ENCODE measurements at places on chromosomes 6 and 20.

GRCh38 chr6:130947464-130947863 is 115.6 kb downstream of the EPB41L2 start:
- DNase-seq: no peak

DNA sequence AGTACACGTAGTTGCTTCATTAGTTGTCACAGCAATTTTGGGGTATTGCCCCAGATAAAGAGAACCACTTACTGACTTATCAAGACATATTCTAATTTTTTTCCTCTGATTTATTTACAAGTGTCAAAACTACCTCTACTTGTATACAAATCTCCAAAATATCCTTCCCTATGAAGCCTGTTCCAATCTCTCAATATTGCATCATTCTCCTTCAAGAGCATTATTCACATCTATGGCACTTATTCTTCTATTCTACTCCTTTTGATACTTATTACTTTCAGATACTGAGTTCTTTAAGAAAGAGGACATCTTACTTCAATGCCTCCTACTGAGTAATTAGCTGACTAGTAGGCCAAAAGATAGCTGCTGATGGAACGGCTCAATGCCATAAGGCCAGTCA is 105.2 kb downstream of the SMLR1 start:
- DNase-seq: no peak

- DNase-seq: no peak
These were observed 1.9 kb downstream of the ELOVL2 start for GRCh38 chr6:11042025-11042749.

GRCh38 chr20:45998761-45999160 is 9.9 kb upstream of the MMP9 start:
- DNase-seq: no peak

GRCh38 chr6:55047451-55048044 is 126.8 kb upstream of the HCRTR2 start:
- DNase-seq: no peak

DNA sequence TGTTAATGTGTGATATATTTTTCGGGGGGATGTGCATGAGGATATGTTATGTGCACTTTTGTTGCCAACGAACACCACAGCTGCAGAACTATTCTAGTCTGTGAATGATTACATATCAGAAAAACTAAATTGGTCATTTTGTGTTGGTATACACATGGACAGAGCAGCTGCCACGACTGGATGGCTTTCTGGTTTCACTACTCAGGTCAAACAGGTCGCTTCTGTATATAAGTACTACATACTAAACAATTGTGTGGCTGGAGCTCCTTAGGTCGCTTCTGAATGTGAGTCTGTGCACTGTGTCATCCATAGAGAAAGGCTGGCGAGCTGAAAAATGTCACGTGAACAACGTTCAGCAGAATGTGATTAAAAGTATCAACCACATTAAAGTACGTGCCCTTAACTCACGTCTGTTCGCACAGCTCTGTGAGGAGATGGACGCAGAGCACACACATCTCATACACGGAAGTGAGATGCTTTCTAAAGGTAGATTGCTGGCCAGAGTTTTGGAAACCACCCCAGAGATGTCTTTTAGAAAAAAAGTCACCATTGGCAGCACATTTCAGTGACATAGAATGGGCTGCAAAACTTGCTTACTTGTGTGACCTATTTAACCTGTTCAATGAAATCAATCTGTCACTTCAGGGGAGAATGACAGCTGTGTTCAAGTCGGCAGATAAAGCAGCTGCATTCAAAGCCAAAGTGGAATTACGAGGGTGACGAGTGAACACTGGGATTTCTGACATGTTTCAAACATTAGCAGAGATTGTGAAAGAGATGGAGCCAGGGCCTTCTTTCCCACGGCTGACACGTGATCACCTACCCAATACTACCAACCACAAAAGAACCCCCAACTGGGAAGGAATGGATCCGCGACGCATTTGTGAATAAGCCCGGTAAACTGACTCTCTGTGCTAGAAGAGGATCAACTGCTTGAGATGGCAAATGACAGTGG is 176.6 kb downstream of the PDE10A start:
- no peak for DNase-seq

GRCh38 chr6:97064578-97064977 is 140.1 kb downstream of the KLHL32 start:
- DNase-seq: no peak

- DNase-seq: no peak
These were observed 77.0 kb downstream of the FAM120B start for GRCh38 chr6:170383466-170384035.

- no peak for DNase-seq
These were observed 12.9 kb downstream of the COX7A2 start for GRCh38 chr6:75230484-75231325.

DNA sequence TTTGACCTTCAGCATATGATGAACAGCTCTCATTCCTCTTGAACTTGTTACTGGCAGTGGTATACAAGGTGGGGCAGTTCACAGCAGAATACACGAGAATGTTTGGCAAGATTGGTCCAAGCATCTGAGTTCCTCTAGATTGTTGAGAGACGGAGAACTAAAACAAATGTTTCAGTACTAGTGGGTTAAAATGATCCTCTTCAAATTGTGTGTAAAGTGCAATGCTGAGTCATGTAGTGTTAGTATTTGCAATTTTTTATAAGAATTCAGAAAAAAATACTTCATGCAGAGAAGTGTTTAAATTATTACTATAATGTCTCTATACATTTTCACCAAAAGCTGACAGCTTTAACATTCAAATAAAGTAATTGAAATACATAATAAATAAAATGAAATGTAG is 879.8 kb downstream of the TFAP2A start:
- DNase-seq: no peak

DNA sequence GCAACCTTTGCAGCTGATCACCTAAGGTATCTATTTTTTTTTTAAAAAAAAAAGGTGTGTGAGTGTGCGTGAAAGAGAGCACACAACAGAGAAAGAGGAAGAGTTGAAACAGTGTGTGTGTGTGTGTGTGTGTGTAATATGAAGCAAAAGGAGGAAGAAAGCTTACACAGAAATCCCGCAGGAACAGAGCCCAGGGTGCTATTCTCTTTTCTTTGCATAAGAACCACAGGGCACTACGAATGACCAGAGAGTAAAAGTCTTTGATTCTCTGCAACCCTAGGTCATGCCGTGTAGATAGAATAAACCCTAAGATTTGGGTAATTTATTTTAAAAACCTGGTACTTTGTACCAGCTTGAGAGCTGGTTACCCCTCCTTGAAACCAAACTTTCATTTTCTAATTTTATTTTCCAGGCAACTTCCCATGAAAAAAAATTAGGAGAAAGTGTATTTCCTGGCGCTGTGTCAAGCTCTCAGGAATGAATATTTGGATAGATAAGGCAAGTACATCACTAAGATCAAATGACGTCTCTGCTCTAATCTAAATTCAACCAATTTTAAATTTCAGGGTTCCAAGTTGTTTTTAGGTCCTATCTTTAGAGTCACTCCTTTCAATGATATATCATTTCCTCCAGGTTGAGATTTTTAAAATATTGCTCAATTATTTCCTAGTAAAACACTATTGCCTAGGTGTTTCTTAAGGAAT is 47.9 kb upstream of the ID4 start:
- no peak for DNase-seq

DNA sequence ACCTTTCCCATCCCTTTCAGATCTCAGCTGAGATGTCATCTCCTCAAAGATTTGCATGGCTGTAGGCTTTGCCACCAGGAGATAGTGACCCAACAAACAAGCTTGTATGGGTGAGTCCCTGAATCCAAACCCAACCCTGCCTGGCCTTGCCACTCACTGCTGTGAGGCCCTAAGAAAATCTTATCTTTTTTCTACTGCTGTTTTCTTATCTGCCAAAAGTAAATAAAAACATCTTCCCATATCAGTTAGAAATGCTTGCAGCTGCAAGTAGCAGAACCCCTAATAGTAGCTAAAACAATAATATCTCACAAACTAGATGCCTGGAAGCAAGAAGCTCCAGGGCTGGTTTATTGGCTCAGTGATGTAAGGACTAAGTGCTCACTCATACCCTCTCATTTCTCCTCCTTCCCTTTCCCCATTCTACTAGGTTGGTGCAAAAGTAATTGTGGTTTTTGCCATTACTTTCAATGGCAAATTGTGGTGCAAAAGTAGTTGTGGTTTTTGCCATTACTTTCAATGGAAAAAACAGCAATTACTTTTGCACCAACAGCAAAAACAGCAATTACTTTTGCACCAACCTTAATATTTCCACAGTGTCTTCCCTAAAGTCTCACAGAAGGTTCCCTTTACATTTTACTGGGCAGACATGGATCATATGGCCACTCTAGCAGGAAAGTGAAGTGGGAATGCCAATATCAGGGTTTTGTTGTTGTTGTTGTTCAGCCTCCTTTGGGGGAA is 56.7 kb upstream of the PSMF1 start:
- no peak for DNase-seq

GRCh38 chr6:31058128-31058894 is 48.0 kb downstream of the MUC22 start:
- no peak for DNase-seq

Data from right atrium auricular region (tissue), 2 donors.